ENCODE measurements at places on chromosomes 3 and 15. TPM values are rescaled to one million over a fixed set of nuclear protein-coding genes. Genes with fewer than 3 reads are reported as not detected.

Gene DGKG
- polyA plus RNA-seq: not detected

- DNase-seq: no peak
Measured at GRCh38 chr15:73485372-73485771, 42.4 kb downstream of the REC114 start.

DNA sequence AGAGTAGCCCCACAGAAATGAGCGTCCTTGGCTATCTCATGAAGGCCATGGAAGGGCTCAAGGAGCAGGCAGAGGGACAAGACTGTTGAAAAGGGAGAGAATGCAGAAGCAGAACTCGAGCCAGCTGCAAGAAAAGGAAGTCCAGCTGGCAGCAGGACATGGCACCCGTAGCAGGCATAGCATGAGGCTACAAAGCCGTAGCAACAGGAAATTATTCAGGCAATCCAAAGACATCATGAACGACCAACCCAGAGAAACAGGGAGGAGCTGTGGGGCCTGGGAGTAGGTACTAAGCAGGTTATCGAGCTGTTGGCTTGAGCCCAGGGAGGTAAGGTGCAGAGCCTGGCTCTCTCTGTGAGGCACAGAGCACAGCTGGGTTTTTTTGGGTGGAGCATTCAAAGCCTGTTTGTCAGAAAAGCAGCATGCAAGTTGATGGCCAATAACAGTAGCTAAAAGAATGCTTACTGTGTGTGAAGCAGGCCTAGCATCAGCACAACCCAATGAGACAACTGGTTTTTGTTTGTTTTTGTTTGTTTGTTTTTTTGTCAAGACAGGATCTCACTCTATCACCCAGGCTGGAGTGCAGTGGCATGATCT lies 144.0 kb upstream of the SMAD3 start:
- DNase-seq: peak; percentile 33

Gene CD200
- polyA plus RNA-seq: 6.9 TPM

DNA sequence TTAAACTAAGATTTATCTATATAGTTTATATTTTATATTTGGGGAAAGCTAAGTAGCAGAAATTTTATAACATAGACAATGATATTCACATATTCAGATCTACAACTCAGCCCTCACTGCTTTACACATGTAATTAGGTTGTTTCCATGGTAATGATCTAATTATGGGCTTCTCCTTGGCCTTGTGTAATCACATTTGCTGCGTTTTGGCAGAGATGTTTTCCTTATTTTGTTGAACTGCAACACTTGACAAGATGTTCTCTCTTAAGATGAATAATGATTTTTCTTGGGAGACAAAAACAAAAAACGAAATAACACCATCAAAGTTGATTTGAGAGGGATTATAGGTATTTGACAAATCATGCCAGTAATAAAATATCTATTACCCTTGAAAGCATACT lies 635.6 kb upstream of the TBL1XR1 start:
- DNase-seq: no peak

Gene FEZF2
- not detected for polyA plus RNA-seq

GRCh38 chr3:121979246-121979645 lies 42.8 kb downstream of the ILDR1 start:
- DNase-seq: no peak

GRCh38 chr15:88805031-88805780 lies 2.0 kb downstream of the ACAN start:
- no peak for DNase-seq

- DNase-seq: no peak
Measured at GRCh38 chr3:107545680-107546120, 22.9 kb downstream of the BBX start.

Gene LOXL1
- polyA plus RNA-seq: 14.4 TPM

DNA sequence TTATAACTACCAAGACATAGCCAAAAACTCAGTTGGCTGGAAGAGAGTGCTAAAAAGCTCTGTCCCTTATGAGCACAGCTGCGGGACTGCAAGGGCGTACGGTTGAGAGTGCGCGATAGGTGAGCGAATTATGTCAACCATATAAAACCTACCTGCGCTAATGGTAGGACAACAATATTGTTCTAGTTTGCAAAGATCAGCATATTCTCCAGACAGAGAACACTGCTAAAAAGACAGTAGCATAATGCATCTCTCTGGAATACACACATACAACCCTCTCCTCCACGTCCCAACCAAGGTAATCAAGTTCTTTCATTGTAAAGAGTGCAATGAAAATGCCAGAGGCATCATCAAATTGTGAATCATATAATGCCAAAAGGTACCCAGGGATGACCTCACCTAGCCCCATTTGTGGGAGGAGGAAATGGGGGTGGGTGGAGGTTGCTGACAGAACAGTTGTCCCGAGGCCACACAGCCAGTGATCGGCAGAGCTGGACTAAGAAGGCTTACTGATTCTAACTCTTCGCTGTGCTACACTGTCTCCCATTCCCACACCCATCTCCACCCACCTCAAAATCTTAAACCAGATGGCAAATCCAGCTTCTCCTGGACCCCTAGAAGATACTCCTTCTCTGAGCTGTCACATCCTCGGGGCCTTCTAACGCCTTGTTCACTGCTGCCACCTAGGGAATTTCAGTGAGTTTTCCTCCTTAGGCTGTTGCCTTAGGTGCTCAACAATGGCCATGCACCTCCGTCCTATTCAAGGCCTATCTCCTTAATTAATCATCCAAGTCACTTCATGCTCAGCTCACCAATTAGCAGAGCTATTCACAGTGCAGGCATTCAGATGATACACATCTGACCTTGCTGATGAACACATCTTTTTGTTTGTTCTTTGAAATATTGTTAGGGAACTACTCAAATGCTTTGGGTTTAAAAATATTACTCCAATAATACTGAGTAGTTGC lies 60.7 kb downstream of the RPL22L1 start:
- DNase-seq: peak; percentile 81

DNA sequence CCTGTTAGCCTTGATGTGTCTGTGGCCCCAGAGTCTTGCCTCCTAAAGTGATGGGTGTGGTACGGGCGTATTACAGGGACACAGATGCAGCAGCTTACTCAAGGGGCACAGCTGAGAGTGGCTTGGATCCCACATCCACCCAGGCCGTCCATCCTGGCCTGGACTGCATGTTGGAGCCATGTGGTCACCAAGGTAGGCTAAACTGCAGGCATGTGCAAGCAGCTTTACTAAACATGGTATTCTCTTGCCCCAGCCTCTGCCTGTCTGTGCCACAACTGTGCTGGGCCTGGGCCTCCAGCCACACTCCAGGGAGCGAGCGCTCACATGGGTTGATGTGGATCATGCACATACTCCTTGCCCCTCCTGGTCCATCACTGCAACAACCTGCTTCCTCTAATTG lies 6.1 kb upstream of the GPR62 start:
- DNase-seq: no peak

Gene ADAMTS7
- 58.5 TPM for polyA plus RNA-seq

DNA sequence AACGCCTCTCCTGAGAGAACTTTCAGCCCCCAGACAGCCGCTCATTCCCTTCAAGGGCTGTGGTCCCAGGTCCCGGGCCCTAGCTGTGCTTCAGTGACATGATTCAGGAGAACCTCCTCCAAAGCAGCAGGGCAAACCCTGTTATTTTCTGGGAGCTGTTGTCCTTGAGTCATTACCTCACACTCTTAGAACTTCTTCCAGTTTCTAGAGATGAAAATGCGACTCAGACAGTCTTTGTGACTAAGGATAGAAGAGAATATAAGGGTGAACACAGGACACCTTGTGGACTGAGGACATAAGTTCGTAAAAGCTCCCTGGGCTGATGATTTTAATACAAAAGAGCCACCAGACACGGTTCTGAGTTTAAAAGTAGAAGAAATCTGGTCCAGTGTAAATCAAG lies 203.8 kb downstream of the RORA start:
- DNase-seq: no peak

GRCh38 chr3:167950212-167950611 lies 145.5 kb downstream of the GOLIM4 start:
- DNase-seq: no peak

GRCh38 chr3:32951410-32951811 lies at the start of gene CCR4:
TSS of gene CCR4 (plus strand) at chr3:32951644. CDS start at chr3:32953423, 1,779 bp downstream.
- peak; percentile 47 for DNase-seq

- peak; percentile 39 for DNase-seq
Measured at GRCh38 chr3:50264383-50264963, 4.5 kb upstream of the SEMA3B start.

Gene CD200R1
- polyA plus RNA-seq: not detected

Gene APOD
- 3.1 TPM for polyA plus RNA-seq

Gene SLC35A5
- 27.7 TPM for polyA plus RNA-seq

DNA sequence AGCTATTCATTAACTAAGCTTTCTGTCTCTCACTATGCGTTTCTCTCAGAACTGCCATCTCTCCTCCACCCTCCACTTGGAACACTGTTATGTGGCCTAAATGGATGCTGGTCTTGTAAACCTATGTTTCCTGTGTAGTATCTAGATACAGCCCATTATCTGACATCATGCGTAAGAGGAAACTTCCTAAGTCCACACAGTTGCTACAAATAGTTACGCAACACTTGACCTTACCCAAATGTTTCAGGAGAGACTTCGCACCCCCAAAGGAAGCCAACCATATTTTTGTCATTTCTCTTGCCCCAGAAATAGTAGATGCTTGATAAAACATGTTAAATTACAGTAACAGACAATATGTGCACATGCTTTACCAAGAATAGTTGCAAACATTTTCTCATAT lies 87.2 kb upstream of the TPRG1 start:
- no peak for DNase-seq

DNA sequence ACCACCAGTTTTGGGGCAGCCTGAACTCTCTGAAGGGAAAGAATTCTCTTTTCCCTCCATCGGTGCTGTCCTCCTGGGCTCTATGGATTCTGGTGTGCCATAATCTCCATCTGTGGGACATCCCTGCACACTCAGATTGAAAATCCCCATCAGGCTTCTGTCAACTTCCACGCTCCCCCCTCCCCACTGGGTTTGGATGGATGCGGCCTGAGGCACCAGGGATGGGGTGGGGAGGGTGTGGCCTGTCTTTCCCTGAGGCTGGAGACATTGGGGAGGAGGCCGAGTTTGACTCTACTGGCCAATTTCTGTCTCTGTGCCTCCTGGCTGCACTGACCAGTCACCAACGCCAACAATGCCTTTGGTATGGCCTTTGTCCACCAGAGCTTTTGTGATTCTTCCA lies 16.3 kb upstream of the FBLN2 start:
- DNase-seq: no peak

Gene SOX14
- not detected for polyA plus RNA-seq

- no peak for DNase-seq
Measured at GRCh38 chr3:22620498-22620897, 582.6 kb upstream of the UBE2E2 start.

DNA sequence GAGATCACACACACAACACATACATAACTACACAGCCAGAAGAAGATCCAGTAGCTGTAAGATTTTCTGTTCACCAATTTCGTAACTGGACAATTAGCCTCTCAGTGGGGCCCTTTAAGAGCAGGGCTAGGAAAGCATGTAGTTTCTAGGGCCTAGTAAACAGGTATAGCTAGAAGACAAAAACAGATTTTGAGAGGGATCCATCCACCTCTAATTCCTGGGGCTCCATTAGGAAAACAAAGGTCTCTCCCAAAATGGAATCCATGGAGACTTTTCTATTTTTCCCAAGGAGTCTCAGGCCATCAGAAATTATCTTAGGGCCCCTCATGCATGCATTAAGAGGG lies 10.5 kb downstream of the KIF15 start:
- no peak for DNase-seq

DNA sequence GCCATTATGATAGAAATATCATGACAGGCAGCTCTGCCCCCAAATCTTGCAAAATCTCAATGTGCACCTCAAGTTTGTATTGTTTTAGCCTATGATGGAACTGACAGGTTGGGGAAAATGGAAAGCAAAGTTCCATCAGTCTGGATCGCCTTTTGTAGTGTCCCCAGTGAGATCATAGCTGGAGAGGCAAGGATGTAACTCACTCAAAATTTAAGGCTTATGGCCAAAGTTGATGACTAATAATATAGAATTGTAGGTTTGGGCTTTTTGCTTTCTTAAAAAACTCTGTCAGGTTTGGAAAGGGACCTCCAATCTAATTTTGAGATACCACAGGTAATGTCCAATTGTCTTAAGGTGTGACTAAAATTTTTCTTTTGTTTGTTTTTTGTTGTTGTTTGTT lies 1.4 kb upstream of the ACP3 start:
- DNase-seq: no peak

- peak; percentile 50 for DNase-seq
Measured at GRCh38 chr3:67083277-67083676, 85.2 kb downstream of the KBTBD8 start.

Gene P2RY1
- 0.81 TPM for polyA plus RNA-seq

Gene NLGN1
- polyA plus RNA-seq: 7.9 TPM

GRCh38 chr3:13665582-13666226 lies 116.8 kb downstream of the FBLN2 start:
- no peak for DNase-seq

Gene TP63
- polyA plus RNA-seq: not detected

DNA sequence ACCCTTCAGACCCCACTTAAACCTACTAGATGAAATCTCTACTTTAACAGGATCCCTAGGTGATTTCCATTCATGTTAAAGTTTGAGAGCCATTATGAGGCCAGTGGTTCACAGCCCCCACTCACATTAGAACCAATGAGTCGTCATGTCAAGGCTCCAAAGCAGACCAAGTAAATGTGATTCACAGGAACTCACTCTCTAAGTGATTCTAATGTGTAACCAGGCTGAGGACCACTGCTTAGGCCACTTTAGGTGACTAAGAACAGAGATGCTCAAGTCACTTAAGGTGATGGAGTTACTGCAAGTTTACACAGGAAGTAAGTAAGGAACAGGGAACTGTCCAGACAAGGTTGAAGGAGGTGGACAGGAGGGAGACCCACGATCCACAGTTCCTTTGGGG lies 7.7 kb downstream of the GALNT15 start:
- DNase-seq: no peak

DNA sequence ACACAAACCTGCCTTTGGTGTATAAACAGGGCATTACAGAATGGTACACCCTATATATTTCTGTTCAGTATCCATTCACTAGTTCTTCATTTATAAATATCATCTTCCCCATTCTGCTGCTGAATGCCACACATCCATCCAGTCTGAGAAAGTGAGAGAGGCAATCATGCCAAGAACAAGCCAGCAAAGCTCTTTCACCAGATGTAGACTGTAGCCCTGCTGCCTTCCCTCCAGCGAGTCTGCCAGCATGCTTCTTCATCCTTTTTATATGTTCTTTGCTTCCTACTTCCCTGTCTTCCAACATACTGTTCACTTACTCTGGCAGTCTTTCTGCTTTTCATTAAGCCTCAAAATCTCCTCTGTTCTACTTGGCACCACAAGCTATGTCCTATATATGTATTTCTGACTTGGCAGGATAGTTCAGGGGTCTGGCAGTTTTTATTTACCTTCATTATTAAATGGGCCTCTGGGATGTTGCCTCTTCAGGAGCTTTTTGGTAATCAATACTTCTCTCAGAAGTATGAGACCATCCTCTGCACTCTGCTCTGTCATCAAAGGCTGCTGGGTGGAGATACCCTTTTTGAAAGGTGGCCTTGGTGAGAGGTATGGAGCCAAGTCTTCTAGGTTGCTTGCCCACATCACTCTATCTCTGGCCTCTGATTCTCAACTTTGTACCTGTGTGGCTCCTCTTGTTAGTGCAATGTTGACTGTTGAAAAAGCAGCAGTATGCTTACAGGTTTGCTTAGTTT lies 48.6 kb downstream of the CHP1 start:
- DNase-seq: no peak
